ENCODE measurements at places on chromosomes 7 and 10.

DNA sequence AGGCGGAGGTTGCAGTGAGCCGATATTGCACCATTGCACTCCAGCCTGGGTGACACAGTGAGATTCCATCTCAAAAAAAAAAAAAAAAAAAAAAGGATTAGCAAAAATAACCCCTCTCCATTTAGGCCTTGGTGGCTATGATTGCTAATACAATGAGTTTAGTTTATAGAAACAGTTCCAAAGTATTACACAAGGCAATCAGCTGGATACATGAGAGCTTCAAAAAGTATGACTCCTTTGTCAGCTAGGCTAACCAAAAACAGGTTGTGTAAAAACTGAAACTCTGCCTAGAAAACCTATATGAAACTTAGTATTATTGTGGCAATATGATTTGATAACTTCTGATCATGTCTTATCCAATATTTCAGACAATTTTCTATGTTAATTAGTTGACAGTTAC is 57.2 kb downstream of the SUGCT start:
- DNase-seq, result no peak

- no peak for DNase-seq
Measured at GRCh38 chr10:72039377-72039776, 49.0 kb downstream of the SPOCK2 start.

DNA sequence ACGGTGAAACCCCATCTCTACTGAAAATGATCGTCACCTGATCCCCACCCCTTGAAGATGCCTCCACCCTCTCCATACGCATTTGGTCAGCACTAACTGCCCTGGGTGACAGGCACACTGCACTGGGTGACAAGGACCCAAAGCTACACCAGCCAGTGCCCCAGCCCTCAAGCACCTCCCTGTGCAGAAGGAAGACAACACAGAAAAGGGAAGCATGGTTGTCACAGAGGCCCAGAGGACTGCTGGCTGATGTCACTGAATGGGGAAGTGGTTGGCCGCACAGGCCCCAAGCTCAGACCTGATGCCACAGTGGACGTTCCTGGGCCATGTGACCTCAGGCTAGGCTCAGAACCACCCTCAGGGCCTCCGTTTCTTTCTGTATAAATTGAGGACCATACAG is 4.2 kb upstream of the PILRA start:
- peak; percentile 44 for DNase-seq

DNA sequence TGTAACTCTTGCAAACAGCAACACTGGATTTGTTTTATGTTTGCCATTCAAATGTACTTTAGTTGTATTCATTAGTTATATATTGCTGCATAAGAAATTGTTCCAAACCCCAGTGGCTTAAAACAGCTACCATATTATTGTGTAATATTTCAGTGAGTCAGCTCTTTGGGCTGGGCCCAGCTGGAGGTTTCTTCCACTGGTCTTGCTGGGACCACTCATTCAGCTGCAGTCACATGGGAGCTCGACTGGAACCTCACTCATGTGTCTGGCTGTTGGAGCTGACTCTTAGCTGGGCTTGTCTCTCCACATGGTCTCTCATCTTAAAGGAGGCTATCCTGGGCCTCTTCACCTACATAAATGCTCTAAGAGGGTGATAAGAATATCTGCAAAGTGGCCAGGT is 23.2 kb upstream of the PIP4K2A start:
- peak; percentile 19 for DNase-seq

- DNase-seq, result no peak
Measured at GRCh38 chr10:119222537-119222936, 15.2 kb downstream of the GRK5 start.

DNA sequence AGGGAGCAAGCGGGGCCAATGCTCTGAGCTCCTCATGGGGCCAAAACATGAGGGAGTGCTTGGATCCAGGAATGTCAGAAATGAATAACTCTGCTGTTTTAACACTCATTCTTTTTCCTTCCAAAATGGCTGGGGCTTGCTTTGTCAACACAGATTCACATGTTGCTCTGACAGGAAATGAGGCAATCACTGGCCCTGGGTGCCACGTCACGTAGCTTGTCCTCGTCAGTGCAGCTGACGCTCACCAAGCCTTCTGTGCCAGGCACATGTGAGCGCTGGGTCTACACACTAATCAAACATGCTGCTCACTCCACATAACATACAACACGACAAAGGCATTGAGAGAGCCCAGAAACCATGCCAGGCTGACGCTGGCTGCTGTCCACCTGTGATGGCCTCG is 198.9 kb downstream of the WDR37 start:
- no peak for DNase-seq

DNA sequence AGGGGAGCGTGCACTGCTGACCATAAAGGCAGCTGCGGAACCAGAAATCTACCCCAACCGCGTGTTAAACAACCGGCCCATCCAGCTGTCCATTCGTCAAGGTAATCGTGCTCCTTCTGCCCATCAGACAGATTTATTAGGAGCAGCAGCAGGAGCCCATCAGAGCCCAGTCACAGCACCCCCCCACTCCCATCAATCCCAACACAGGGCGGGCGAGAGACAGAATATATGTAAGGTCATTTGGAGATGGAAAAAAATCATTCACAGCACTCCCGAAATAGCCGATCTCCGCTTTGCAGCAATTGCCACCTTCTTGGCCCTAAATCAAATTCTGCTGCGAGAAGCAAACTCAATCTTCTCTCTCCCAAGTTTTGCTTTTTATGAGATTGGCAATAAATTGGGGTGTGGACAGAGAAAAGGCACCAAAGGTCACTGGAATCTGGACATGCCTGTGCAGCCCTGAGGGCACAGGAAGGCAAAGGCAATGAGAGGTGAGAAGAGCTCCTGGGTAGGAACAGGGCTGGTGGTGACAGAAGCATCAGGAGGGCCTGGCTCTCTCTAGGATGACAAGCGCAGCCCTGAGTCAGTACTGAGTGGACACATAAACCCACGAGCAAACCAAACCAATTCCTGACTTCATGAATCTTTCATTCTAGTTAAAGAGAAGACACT is 145.0 kb upstream of the ZMIZ1 start:
- DNase-seq, result no peak

DNA sequence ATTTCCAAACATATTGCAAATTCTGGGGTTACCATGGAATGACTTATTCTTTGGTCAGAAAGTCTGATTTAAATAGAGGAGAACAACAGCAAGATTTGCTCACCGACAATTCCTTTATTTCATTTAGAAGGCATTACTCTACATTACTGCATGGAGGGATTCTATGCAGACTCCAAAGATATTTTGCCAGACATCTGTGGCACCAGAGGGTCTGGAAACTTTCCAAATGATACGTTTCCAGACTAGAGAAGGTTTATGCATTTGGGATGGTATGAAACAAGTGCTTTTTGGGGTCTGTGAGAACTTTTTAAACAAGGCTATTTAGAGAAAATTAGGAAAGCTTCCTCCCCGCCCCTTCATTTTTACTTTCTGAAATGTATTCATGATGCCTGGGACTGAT is 125.3 kb downstream of the SAMD9 start:
- DNase-seq, result no peak

- no peak for DNase-seq
Measured at GRCh38 chr7:43868181-43868580, 1.1 kb downstream of the MRPS24 start.

DNA sequence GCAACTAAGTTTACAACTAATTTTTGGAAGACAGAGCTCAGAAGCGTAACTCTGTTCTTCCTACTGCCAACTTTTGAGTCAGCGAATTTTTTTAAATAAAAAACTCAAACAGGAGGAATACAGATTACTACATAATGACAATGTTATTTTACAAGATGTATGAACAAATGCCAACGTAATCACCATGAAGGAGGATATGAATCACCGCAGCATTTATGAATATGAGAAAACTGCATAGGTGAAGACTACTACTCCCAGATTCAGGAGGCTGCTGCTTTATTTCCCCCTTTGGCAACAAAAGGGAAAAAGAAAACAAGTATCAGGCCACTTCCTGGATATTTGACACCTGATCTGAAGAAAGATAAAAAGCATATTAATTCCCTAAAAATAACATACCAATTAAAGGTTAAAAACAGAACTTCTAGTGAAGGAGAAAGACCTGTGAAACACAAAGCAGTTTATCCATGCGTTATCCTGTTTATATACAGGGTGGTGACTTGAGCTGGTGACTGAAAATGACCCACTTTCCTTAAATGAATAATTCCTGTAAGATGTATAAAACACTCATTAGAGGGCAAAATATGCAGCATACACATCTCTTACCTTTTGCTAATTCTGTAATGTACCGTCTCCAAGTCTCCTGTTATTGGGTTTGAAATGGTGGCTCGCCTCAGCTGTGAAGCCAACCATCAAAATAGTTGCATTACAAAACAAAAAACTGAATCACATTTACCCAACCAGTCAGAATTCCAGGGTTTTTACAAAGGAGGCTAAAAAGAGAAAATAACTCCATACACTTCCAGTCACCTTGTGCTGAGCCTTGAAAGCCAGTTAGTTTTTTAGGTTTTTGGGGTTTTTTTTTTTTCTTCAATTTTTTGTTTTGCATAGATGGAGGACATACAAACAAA is 52.0 kb downstream of the P4HA1 start:
- DNase-seq, result no peak

GRCh38 chr10:129833468-129833950 is 130.6 kb downstream of the EBF3 start:
- no peak for DNase-seq
